ENCODE measurements at places on chromosomes 3 and 15.

- no peak for DNase-seq
These were observed 14.3 kb downstream of the ANP32A start for GRCh38 chr15:68806220-68807060.

GRCh38 chr15:96818861-96819260 is 488.4 kb downstream of the NR2F2 start:
- DNase-seq = no peak

DNA sequence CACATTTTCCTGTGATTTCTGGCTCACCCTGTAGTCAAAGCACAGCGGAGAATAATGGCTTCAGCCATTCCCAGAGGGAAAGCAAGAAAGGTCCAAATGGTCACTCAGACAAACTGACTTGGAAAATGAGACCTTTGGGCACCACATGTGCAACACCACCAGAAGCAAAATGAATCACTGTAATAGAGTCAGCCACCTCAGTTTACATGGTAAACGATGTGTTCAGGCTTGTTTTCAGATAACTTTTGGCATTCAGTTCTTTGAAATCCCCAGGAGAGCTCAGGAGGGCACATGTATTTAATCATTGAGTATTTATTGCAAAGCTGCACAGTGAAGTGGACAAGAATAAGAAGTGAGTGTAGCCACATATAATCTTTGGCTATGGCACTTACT is 38.4 kb upstream of the ALCAM start:
- no peak for DNase-seq

DNA sequence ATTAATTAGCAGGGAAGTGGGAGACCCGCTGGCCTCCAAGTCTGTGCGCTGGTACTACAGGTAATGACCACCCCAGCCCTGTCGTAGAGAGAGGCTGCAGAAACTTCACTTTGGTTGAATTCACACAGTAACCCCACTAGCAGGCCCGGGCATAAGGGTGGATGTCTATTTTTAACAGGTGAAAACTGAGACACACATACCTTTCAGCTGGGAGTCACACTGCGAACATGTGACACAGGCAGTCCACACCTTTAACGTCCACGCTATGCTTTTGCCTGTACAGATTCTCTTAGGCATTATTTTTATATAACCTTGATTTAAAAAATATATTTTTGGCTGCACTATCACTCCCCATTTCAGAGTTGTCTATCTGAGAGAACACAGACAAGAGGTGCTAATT is 3.9 kb downstream of the LRRK1 start:
- no peak for DNase-seq

- no peak for DNase-seq
These were observed 63.4 kb upstream of the VEPH1 start for GRCh38 chr3:157566596-157566995.

GRCh38 chr3:184656829-184657681 is 54.8 kb downstream of the MAGEF1 start:
- DNase-seq = peak; percentile 85

DNA sequence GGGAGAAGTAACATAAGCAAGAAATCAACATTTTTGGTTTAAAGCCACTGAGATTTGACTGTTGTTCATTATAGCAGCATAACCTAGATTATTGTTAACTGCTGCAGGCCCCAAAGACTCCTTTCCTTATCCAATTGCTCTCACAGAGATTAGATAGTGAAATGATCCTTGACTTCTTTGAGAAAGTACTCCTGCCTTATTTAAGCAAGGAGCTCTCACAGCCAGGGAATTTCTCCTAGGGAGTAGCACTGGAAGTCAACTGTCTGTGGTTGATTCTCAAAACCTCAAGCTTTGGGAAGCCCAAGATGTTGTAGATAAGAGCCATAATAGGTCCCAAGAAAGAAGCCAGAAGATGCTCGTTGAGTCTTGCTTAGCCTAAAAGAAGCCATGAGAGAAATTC is 151.8 kb upstream of the TSC22D2 start:
- DNase-seq = no peak

DNA sequence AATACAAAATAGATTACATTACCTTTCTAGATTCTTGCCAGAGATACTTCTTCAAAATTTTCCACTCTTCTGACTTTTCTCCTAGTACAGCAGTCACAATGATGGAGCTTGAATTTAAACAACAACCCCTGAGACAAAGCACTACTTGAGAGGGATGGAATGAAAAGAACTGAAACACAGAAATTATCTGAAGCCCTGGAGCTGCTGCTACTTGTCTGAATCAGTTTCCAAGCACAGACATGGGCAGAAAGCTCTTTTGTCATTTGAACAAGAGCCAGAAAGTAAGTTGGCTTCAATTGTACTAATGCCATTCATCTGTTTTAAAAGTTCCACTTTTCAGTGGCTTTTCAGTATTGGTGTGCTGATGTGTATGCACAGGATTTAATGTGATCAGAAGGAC is 718.5 kb upstream of the ARPP21 start:
- DNase-seq = no peak

DNA sequence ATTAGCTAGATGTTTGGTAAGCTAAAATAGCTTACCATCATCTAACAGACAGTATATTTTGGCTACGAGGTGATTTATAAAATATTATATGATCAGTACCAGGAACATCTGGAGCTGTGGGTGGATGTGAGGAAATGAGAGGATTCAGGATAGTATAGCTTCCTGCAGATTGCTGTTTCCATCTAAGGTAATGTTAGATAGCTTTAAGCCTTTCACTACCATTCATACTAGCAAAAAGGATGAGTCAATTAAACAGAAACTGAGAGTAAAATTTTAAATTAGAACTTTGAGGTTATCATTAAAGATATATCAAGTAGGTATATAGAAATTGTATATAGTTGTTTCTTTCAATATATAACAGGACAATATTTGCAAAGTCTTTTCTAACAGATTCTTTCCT is 8.0 kb downstream of the ZBTB20 start:
- DNase-seq = no peak

DNA sequence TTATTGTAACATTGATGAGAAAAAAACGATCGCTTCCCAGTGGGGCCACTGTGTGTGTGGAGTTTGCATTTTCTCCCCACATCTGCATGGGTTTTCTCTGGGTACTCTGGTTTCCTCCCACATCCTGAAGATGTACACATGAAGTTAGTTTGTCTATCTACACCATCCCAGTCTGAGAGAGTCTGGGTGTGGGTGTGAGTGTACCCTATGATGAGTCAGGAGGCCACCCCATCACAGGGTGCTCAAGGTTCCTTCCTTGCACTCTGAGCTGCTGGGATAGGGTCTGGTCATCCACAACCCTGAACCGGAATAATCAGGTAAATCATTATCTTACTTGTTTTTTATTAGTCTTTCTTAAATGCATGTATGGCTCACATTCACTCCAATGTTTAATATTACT is 457.1 kb downstream of the NTRK3 start:
- no peak for DNase-seq

- DNase-seq = no peak
These were observed 56.0 kb upstream of the PPARG start for GRCh38 chr3:12232785-12233300.

DNA sequence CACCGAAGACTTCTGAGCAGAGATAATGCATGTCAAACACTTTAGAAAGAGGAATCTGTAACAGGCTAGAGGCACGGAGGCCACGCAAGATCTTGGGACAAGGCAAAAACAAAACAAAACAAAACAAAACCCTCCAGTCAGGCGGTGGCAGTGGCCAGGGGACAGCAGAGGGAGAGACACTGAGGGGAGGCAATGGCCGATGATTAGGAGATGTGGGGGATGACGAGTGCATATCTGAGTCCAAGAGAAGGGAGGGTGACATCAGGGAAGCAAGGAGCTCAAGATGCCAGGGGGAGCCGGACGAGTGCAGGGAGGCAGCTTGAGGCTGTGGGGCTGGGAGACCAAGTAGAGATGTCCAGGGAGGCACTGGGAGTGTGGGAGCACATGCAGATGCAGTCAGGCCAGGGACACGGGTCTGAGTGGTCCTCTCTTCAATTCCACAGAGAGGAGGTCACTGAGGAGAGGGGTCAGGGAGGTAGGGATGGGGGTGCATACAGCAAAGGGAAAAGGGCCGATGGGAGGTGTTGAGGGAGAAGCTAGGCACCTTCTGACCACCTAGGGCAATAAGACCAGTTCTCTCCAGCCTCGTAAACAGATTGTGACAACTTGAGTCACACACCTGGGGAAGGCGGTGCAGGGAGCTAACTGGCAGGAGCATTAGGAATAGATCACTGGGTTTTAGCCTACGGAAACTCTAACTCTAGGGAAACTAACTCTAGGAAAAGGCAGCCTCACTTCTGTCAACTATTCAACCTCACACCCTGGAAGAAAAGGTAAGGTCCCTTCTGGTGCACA is 29.6 kb downstream of the SLCO2A1 start:
- no peak for DNase-seq

- DNase-seq = no peak
These were observed 53.9 kb upstream of the TTC14 start for GRCh38 chr3:180548050-180548449.

DNA sequence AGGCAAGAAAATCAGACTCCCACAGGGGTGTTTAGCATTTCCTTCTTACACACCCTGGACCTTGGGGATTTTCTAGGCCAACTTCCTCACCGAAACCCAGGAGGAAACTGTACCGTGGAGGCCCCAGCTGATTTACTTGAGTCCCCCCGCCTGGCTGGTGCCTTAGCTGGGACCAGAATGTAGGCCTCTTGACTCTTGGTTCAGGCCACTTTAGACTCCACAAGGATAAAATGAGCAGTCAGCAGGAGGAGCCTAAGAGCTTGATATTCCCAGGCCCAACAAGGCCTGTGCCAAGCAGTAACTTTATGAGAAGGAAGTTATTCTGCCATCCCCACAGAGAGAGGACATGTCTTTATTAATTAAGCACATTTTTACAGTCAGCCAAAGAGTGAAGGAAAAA is 4.6 kb upstream of the APBA2 start:
- DNase-seq = no peak

DNA sequence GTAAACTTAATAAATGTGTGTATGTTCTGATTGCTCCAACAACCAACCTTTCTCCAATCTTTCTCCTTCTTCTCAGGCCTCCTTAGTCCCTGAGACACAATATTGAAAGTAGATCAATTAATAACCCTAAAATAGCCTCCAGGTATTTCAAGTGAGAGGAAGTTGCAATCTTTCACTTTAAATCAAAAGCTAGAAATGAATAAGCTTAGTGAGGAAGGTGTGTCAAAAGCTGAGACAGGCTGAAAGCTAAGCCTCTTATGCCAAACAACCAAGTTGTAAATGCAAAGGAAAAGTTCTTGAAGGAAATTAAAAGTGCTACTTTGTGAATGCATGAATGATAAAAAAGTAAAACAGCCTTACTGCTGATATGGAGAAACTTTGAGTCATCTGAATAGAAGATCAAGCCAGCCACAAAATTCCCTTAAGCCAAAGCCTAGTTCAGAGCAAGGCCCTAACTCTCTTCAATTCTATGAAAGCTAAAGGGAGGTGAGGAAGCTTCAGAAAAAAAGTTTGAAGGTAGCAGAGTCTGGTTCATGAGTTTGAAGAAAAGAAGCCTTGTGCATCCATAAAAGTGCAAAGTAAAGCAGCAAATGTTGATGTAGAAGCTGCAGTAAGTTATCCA is 38.6 kb downstream of the CCDC80 start:
- DNase-seq = no peak

DNA sequence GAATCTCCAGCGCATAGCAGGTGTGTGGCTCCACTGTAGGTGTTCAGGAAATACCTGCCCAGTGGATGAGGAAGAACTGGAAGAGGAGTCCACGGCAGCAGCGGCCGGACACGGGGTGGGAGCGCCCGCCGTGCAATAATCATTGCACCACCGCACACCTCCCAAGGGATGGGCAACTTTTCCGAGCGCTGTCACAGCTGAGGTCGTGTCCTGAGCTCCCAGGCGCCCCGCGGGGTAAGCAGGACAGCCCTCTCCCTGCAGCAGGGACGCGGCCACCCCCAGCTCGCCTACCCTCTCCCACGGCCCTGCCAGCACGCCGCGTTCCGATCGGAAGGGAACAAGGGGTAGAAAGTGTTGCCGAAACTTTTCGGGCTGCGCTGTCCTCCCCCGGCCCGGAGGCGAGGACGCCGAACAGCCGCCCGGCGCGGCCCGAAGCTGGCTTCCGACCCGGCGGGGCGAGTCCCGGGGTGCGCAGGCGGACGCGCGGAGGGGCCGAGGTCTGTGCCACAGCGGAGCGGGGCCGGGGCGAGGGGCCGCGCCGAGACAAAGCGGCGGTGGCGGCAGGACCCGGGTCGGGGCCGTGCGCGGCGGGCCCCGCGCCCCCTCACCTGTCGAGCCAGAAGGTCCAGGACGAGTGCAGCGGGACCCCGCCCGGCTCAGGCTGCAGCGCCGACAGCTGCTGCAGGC is 475 bp downstream of the EIF4E3 start:
- DNase-seq = no peak

DNA sequence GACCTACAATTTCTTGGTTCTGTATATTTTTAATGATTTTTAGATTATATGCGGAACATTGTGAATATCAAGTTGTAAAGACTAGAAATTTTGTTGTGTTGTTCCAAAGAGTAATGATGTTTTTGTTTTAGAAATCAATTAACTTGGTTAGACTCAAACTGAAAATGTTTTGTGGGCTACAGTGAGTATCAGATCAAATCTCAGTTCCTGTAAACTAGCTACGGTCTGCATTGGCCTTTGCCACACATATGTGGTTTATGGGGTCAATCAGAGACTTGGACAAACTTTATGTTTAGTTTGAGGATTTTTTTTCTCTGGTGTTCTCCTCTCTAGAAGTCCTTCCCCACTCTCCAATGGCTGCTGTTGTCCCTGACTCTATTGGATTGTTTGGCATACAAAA is 308.0 kb upstream of the THRB start:
- DNase-seq = no peak

DNA sequence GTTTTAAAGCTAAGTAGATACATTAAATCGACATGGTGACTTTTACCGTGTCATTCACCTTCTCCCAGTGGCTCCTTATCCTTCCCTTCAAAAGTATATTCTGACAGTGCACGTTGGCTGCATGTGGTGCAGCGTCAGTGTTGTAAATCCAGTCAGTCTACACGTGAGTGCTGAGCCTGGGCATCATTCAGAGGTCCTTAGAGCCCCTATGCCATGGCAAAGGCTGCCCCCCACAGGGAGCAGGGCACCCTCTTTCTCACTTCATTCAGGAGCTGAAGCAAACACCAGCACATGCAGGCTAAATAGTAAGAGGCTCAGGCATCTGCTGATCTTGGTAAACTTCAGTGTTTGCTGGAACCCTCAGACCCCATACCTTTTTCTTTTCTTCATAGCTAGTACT is 43.3 kb downstream of the RASGRP1 start:
- no peak for DNase-seq

DNA sequence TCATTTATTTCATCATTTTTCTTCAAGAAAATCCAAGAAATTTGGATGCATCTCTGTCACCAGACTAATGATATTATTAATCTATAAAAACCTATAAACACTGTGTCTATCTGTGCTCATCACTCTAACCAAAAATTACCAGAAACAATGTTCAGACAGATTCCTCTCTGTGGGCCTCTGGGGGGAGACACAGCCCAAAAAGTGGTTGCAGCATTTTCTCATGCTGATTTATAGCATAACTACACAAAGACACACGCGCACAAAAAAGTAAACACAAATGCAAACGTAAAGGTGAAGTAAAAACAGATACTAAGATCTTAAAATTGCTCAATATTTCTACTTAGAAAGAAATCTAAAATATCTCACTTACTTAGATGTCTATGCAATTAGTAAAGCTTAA is 976.0 kb downstream of the GBE1 start:
- no peak for DNase-seq
